ENCODE measurements at places on chromosomes 3 and 15.
A peak's percentile ranks its signal among the peaks of the same experiment; 100 is the strongest.

GRCh38 chr3:82103241-82103640 lies 341.8 kb upstream of the GBE1 start:
- no peak for DNase-seq

- peak; percentile 8 for DNase-seq
Observed at GRCh38 chr3:141303481-141304223, 64.7 kb upstream of the ZBTB38 start.

DNA sequence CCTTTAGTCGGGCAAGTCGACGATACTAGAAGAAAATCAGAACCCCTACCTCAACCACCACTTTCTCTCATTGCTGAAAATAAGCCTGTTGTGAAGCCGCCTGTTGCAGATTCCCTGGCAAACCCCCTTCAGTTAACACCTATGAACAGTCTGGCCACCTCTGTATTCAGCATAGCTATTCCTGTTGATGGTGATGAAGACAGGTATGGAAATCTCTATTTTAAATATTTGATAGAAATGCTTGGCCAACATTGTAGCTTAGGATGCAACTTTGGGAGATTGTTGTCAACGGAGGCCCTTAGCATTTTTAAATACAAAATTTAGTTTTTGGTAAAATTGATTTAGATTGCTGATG lies 3.0 kb downstream of the TSC22D2 start:
- no peak for DNase-seq

GRCh38 chr15:43749690-43750345 lies 3.6 kb downstream of the PDIA3 start:
- DNase-seq: no peak

DNA sequence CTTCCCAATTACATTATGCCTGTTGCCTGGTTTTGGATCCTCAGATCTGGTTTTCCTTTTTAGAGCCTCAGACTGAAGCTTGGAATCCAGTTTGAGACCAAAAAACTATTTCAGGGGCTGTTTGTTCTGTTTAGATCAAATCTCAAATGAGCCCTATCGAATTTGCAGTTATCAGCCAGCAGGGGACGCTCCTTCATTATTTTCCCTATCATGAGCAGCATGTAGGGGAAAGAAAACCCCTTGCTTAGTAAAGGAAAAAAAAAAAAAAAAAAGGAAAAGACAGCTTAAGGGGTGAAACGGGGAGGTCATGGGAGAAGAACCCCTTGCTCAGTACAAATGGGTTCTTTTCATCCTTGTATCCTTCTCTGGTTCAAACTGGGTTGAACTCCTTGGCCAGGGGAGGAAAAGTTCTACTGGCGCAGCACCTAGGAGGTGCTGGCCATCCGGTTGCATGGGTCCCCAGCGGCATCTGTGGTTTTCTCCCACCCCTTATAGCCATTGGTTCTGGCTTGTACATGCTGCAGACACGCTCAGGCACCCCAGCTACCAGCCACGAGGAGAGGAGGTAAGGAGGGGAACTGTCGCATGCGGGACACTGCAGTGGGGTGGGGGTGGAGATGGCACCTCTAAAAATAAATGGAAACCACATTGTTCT lies 1375.1 kb upstream of the ALCAM start:
- DNase-seq: no peak
